NCI-H1930 (cell line): ENCODE measurements at places on chromosomes 3 and 15.

DNA sequence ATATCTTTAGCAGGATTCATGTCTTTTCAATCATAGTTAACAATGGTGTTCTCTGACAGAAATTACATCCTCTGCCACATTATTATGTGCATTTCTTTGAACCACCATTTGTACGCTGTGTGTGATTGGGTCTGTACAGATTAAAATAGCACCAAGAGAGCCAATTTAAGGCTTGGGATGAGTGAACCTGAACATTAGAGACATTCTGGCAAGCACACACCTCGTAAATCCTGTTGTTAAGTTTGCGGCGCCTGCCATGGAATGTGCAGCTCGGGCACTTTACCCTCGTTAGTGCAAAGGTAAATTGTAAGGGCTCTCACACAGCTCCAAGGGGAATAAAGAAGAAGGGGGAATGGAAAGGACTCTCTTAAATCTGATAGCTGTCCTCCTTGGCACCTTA is 482.4 kb upstream of the DPPA4 start:
- DNase-seq = no peak

DNA sequence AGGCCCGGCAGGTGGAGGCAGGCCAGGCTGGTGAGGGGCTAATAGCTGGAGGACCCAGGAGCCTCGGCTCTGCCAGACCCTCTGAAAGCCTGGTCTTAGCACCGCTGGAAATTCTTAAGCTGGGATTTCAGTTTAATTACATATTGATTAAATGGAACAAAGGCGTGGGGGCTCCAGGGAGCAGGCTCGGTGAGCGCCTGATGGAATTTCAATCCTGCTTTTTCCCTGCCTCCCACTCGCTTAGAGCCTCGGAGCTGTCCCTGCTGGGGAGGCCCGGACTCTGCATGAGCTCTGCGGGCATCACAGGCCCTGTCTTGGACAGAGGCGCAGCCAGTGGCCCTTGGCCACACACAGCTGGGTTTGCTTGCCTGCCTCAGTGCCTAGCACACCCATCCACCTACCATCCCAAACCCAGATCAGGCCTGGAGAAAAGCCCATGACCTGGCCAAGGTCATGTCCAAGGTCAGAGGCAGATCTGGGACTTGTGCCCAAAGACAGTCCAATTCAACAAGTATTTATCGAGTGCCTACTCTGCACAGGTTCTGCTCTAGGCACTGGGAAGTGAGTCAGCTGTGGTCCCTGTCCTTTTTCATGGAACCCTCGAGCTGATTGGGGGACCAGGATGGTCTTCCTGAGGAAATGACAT is 40.6 kb downstream of the LINGO1 start:
- no peak for DNase-seq

DNA sequence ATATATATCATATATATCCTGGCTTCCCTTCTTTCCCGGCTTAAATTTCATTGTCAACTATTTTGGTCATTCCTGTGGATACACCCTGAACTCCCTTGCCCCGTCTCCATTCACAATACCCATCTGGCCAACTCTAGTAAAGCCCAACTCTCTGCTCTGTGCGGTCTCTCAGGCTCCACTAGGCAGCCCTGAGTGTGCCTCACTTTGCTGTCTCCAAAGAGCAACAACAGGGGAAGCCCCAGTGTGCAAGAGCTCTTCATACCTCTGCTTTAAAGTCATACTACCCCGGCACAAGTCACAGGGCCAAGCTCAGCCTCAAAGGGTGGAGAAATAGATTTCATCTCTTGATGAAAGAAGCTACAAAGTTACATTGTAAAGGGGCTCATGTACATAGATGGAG is 18.9 kb upstream of the FEM1B start:
- no peak for DNase-seq

DNA sequence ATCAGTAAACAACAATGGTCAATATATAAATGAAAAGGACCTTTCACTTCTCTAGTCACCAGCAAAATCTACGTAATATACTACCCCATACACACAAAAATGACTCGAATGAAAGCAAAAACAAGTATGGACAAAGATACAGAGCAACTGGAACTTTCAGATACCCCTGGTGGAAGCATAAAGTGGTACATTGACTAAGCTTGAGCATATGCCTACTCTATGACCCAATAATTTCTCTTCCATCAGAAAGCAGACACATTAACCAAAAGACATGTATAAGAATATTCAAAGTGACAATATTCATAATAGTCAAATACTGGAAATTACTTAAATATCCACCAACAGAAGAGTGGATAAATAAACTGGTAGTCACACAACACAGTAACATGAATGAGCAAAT is 86.0 kb downstream of the EFL1 start:
- DNase-seq = no peak
